ENCODE measurements at places on chromosomes 11 and 22.

DNA sequence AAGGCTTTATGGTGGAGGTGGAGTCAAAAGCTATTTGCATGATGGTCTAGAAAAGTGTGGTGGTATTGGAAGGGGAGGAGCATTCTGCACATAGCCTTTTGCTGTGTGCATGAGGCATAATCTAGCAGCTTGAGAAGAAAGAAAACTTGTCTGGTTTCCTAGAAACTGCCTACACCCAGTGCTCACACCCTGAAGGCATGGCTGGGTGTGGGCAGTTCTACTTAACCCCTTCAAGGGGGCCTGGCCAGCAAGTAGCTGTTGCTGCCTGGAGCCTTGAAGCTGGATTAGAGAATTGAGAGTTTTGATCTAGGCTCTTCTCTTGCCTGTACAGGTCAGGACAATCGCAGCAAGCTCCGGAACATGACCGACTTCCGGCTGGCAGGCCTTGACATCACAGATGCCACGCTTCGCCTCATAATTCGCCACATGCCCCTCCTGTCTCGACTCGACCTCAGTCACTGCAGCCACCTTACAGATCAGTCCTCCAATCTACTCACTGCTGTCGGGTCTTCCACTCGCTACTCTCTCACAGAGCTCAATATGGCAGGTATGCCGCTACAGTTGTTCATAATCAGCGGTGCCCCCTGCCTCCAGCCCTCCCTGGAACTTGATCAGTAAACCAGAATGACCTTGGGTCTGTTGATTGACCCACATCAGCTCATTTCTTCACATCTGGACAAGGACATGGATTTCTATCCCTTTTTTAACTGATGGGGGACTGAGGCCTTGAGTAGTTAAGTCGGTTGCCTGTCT, 12.2 kb upstream of the GRK2 start:
- DNase-seq = no peak

- DNase-seq = no peak
These were observed 26.2 kb downstream of the SBF2 start for GRCh38 chr11:10267821-10268220.

DNA sequence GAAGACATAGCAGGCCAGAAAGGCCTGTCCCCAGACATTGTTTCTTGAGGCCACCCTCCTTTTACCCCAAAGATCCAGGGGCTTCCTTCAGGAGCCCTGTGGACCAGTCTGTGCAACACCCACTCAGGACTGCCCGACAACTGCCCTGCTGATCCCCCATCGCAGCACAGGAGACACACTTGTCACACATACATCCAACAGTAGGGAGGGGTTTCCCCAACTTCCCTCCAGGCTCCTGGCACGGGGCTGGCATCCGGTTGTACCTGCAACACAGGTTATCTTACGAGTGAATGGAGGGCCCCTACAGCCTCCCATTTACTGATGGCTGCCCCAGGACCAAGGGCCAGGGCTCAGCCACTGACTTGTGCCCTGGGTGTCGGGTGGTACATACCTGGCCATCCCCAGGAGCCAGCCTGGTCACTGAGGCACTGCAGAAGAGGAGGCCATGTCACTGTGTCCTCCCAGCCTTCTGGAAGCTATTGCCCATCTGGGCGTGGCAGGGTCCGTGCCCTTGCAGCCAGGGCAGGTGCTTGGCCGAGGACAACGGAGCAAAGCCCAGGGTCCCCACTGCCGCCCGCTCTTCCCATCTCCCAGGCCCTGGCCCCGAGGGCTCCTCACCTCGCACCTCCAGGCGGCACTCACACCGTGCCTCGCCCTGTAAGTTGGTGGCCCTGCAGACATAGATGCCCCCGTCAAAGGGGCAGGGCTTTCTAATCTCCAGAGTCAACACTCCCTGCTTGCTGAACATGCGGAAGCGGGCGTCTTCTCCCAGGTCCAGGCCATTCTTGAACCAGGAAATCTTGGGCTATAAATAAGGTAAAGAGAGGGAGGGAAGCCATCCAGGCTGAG, 20.8 kb downstream of the MYBPC3 start:
- no peak for DNase-seq

- DNase-seq = no peak
These were observed 44.7 kb upstream of the SHISAL1 start for GRCh38 chr22:44357296-44357965.

- no peak for DNase-seq
These were observed 3.1 kb downstream of the FDX1 start for GRCh38 chr11:110432713-110433392.

DNA sequence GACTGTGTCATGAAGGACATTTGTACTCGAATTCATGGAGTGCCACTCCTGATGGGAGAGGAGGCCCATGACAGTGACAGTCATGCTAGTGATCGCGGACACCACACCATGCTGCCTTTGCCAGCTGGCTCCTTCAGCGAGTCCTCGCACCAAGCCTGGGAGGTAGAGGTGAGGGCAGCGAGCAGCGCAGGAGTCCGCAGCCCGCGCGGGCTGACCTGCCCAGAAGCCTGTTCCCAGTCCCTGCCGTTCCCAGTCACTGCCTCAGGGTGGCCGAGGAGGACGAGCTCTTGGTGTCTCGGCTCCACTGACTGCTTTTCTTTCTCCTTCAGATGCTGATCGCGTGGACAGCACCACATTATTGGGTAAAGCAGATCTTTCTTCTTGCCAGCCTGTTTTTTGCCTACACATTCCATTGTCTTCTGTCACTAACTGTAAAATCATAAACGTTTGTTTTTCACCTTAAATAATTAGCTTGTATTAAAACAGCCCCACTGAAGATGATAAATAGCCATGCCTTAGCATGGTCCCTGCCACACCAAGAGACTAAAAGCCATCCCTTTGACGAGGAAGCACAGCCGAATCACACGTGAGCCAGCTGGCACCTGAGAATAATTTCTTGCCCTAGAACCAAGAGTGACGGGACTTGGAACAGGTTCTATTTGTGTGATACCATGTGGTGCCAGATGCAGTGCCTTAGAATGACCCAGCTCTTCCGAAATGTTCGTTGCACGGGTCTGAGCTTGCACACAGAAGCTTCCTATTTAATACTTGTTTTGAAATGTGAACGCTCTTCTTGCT, 25.5 kb downstream of the FAM118A start:
- DNase-seq = peak; percentile 51

DNA sequence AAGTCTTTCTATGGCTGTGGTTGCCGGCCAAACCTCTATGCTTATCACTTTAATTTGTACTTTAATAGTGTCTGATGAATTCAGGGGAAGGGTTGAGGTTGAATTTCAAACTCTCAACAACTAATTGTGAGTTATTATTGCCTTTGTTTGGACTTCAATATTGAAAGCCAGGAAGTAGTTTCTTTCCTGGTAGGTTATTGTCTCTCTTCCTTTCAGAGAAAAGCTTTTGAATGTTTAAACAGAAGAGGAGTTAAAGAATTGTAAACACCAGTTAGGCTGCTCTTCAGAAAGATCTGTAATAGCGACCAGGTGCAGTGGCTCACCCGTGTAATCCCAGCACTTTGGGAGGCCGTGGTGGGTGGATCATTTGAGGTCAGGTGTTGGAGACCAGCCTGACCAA, 22.2 kb downstream of the NNMT start:
- no peak for DNase-seq

DNA sequence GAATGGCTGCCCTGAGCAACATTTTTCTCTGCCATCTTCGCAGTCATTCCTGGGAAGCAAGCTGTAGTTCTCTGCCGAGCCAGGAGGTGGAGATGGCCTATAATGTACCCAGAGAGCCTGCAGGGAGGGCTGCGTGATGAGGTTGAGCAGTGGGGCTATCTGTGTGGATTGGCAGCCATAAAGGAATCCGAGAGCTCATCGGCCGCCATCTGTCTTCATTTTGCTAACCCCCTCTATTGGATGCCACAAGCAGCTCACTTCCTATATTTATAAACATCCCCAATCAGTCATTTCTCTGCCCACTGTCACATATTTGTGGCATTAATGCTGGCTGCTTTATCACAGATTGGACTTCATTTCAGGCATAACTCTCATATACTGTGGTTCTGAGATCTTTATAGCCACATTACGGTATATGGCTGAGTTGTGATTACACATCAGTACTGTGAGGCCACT, 209.5 kb downstream of the NTM start:
- peak; percentile 54 for DNase-seq

- DNase-seq = no peak
These were observed 48.4 kb upstream of the HEPHL1 start for GRCh38 chr11:93972790-93973189.

- no peak for DNase-seq
These were observed 18.1 kb downstream of the LRP4 start for GRCh38 chr11:46900091-46900746.

Data from nephron progenitor cell (in vitro differentiated cells).